Chondrocyte (in vitro differentiated cells): ENCODE measurements at places on chromosomes 7 and 10.

DNA sequence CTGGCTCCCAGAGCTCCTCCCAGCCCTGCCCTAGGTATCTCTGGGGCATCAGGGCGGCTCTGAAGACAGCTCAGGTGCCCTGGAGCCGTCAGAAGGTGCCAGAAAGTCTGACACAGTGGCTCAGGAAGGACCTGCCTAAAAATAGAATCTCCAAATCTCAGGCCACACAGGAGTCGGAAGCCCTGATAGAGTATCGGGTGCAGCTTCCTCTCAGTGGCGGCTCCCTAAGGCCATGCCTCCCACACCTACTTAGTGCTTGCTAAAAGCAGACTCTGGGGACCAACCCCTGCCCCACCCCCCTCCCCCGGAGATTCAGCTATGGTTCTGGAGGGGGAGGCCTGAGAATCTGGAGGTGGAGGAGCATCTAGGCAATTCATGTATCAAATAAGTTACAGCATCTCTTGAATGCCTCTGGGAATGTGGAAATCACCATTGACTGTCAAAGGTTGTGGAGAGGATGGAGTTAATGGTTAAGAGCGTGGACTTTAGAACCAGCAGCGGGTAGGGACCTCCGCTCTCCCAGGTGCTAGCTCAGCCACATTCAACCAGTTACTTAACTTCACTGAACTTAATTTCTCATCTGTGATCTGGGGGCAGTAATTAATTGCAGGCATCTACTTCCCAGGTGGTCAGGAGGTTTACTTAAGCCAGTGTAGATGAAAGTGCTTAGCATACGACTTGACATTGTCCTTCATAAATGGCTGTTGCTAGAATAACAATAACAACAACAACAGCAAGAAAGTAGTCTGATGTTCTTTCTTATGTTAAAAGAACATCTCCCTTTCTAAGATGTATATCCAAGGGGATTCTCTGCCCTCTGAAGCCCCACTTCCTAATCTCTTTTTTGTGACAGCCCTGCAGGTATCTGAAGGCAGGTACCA, 38.6 kb upstream of the MXI1 start:
- DNase-seq: no peak

DNA sequence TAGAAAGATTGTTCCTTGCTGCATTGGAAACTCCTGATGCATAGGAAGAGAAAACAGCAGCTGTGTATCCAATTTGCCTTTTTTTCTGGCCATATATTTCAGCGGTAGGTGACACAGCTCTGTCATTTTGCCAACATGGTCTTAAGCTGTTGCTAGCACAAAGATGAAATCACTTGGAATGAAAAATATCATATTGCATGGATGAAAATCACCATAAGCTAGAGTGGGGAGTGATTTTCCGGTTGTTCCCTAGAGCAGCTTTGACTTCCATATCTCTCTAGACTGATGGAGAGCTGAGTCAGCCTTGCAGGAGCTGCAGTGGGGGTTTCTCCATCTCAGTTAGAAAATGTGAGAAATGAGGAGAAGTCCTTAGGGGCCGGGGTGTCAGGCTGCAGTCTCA, 38.3 kb upstream of the BTBD16 start:
- no peak for DNase-seq

GRCh38 chr10:132544744-132545658, 7.4 kb downstream of the INPP5A start:
- DNase-seq: peak; percentile 82

- DNase-seq: no peak
Measured at GRCh38 chr7:12158334-12159060, 52.6 kb upstream of the TMEM106B start.

GRCh38 chr10:100998991-100999741, 442 bp upstream of the LZTS2 start:
- peak; percentile 92 for DNase-seq

DNA sequence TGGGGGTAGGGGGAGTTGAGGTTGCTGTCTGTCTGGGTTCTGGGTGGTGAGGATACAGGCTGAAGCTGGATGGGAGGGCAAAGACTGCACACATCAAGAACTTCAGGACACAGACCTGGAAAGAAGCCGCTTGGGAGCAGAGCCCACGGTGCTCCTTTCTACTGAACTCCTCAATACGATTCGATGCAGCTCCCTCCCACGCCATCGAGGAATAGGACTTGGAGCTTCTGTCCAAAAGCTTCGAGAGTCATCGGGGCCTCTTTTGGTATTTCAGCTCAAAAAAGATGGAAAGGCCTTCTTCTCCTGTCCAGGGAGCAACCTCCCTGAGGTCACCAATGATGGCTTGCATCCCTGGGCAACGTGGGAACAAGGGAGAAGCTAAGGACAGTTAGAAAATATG, 407.1 kb upstream of the MGMT start:
- no peak for DNase-seq

- no peak for DNase-seq
Measured at GRCh38 chr10:71727738-71728737, 8.5 kb upstream of the C10orf105 start.

DNA sequence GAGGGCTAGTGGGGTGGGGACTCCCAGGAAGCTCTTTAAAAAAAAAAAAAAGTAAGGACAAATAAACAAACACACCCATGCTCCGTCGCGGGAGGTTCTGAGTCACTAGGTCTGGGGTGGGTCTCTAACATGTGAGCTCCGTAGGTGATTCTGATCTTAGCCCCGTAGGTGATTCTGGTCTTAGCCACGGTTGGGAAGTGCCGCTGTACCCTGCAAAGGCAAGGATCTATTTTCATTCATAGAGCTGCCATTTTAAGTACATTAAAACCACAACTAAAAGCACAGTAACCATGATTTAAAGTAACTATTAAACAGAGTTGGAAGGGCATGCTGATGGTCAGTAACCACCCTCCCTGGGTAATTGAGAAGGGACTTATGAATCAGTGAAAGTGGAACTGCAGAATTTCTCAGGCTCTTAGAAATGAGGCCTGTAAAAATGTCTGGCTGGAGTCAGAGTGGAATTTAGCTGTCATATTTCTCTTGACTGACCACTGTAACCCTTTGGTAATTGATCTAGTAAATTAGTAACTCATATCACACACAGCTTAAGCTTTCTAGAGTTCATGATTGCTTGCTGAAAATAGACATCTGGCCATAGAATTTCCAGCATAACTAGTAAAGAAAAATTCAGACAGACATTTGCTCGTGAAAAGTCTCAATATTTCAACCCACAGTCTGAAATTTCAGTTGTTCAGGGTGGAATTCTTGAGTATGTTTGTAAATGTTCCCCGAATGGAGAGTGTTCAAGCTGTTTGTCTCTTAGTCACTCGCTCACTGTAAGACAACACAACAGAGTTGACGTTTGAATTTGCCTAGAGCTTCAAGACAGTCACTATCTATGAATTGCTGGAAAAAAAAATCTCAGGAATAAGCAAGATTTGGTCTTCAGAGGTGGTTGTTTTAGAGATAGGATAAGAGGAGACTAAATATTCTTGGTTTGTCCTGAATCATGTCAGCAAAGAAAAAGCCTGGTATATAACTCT, 34.2 kb upstream of the TCF7L2 start:
- no peak for DNase-seq

DNA sequence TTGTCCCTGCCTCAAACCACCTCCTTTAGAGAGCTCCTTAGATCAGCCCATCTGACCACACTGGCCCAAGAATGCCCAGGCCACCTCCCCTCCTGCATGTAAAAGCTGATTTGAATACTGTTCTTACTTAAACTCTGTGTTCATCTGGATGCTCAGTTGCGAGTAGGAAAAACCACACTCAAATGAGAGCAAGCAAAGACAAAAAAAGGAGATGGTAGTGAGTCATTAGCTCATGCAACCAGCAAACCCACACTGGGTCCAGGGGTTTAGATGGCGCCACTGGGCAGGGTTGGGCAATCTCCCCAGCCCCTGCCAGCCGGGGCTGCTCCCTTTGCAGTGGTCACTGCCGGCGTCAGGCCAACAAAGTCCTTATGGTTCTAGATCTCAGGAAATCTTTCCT, 32.7 kb downstream of the TSPAN15 start:
- DNase-seq: no peak

GRCh38 chr7:85456254-85456653, 269.4 kb upstream of the SEMA3D start:
- no peak for DNase-seq
